ENCODE measurements at places on chromosomes 7 and 10. TPM values are rescaled to one million over a fixed set of nuclear protein-coding genes. Genes with fewer than 3 reads are reported as not detected.

DNA sequence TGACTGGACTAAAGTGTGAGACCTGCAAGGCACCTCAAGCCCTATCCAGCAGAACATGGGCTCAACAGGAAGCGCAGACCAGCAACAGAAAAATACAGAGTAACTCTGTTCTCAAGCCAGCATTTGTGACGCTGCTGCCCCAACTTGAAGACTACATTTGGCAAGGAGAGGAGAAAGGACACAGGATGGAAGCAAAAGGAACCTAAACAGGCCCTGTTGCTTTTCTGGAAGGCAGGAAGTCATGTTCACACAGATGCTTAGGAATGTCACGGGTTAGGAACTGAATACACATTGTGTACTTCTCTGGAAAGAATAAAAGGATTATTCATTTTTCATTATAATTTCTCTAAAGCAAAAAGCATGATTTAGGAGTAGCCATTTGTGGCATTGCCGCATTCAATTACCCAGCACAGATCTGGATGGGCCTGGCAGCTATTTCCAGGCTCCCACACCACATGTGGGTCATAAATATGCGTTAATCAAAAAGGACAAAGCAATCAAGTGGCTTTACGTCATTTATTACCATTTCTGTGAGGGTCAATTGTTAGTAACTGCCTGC lies 19.8 kb upstream of the TOMM7 start:
- H3K27me3 ChIP-seq, result no peaks in the 10 kb centered on the region
- H3K27ac ChIP-seq, result no peak overlapping the region
- no peak overlapping the region for H3K4me3 ChIP-seq
- no peak for DNase-seq
- no peaks in the 10 kb centered on the region for H3K4me1 ChIP-seq

- DNase-seq, result no peak
- no peaks in the 10 kb centered on the region for H3K36me3 ChIP-seq
- H3K4me1 ChIP-seq, result no peaks in the 10 kb centered on the region
- no peak overlapping the region for H3K27ac ChIP-seq
- H3K4me3 ChIP-seq, result no peak overlapping the region
Observed at GRCh38 chr10:1141701-1142100, 85.5 kb downstream of the WDR37 start.

Gene AKR1C4
- polyA plus RNA-seq, result not detected

Gene GNAT3
- not detected for polyA plus RNA-seq

DNA sequence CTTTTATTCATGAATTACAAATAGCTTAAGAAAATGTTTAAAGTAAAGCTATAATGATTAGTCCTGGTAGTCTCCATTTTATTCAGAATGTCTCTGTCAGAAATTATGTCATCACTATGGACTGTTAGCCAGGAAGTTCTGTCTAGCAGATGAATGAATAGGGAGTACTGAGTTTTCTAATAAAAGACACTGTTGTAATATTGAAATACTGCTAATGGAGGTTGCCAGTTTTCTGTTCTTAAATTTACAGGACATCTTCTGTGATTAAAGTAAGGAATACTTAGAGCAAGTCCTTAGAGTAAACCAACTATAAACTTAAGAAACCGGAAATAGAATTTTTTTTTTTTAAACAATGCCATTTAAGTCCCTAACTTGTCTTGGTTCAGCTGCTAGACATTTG lies 309.8 kb downstream of the ADK start:
- no peaks in the 10 kb centered on the region for H3K4me1 ChIP-seq
- no peak overlapping the region for H3K27ac ChIP-seq
- H3K27me3 ChIP-seq, result no peaks in the 10 kb centered on the region
- H3K4me3 ChIP-seq, result no peak overlapping the region

- DNase-seq, result no peak
- no peak overlapping the region for H3K27ac ChIP-seq
- H3K4me3 ChIP-seq, result no peak overlapping the region
- no peaks in the 10 kb centered on the region for H3K4me1 ChIP-seq
Observed at GRCh38 chr7:38169847-38170246, 8.2 kb upstream of the STARD3NL start.

- DNase-seq, result peak; percentile 58
- H3K4me1 ChIP-seq, result no peaks in the 10 kb centered on the region
- no peaks in the 10 kb centered on the region for H3K36me3 ChIP-seq
- no peak overlapping the region for H3K27ac ChIP-seq
- no peak overlapping the region for H3K4me3 ChIP-seq
Observed at GRCh38 chr10:122246830-122247520, 24.1 kb upstream of the BTBD16 start.

DNA sequence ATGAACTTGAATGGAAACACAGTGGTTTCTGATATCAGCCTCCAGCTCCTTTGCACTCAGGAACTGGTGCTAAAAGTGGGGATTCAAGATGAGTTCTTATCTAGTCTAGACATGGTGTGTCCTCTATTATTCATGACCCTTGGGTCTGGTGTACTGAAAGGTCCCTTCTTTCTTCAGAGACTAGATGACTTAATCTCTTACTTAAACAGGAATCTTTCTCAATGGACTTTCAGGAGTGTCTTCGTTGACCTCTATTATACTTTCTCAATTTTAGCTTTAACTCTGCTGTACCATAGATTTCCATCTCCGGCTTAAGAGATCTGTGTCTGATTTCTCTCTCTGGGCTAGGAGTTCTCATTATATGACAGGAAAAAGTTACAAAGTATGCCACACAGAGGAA lies 83.5 kb upstream of the INHBA start:
- H3K4me3 ChIP-seq, result no peak overlapping the region
- H3K36me3 ChIP-seq, result no peaks in the 10 kb centered on the region
- H3K27ac ChIP-seq, result no peak overlapping the region
- H3K4me1 ChIP-seq, result no peaks in the 10 kb centered on the region

- no peak overlapping the region for H3K4me3 ChIP-seq
- no peaks in the 10 kb centered on the region for H3K36me3 ChIP-seq
- no peak overlapping the region for H3K27ac ChIP-seq
- no peak for DNase-seq
- no peaks in the 10 kb centered on the region for H3K27me3 ChIP-seq
Observed at GRCh38 chr10:111116211-111116610, 39.4 kb downstream of the ADRA2A start.
